Natural killer cell (primary cell): ENCODE measurements at places on chromosomes 16 and 17. TPM values are rescaled to one million over a fixed set of nuclear protein-coding genes. Genes with fewer than 3 reads are reported as not detected.

Gene METRNL
- total RNA-seq = 227 TPM

Gene MPO
- total RNA-seq = not detected

Gene DNAAF1
- 0.95 TPM for total RNA-seq

Gene CLEC3A
- not detected for total RNA-seq

Gene IL17C
- total RNA-seq = 3.0 TPM

- DNase-seq = no peak
Measured at GRCh38 chr16:86825631-86826030, 247.3 kb downstream of the FOXL1 start.

GRCh38 chr17:8116776-8117175 lies 1.5 kb downstream of the ALOXE3 start:
- peak; percentile 30 for DNase-seq

DNA sequence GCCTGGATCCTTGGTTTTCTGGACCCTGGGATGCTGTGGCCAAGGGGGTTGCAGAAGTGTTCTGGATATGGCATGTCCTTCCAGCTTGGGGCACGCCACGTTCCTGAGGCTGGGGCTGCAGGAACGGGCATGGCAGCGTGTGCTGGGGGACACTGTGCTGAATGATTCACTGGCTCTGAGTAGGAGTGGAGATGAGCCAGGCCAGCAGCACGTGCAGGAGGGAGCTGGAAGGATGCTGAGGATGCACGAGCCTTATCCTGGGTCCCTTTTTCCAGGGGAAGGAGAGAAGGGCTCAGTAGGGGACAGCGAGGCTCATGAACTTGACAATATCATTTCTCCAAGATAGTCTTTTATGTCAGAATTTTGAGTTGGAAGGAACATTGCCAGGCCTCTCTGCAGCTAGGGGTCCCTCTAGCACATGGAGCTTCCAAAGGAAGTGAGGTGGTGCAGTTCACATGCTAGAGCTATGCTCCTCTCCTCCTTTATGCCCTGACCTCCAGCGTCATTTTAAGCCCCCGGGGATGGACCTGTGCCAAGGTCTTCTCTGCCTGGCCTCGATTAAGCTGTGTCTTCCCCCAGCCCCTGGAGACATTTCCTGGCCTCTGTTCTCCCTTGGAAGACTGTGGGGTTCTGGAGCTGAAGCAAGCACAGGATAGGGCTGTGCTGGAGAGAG lies 125.9 kb downstream of the OR1D5 start:
- no peak for DNase-seq

GRCh38 chr17:45743626-45744326 lies 40.3 kb upstream of the CRHR1 start:
- DNase-seq = no peak

GRCh38 chr17:836151-836550 lies 54.0 kb downstream of the MRM3 start:
- no peak for DNase-seq

GRCh38 chr16:54397838-54398237 lies 111.3 kb upstream of the IRX3 start:
- DNase-seq = no peak

DNA sequence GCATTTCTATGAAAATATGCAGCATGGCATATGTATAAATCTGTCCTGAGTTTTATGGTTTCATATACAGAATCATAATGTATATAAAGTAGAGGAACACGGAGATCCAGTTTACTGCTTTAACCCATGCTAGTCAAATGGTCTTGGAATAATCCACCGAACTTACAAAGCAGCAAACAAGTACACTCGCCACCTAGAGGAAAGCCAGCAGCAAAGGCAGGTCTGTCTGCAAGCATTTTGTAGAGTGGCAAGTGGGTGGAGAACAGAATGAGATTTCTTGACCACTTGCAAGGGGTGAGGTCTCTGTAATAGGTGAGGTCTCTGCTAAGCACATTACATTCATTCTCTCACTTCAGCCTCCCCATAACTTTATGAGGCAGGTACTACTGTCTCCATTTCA lies 308.3 kb downstream of the CA10 start:
- DNase-seq = no peak

DNA sequence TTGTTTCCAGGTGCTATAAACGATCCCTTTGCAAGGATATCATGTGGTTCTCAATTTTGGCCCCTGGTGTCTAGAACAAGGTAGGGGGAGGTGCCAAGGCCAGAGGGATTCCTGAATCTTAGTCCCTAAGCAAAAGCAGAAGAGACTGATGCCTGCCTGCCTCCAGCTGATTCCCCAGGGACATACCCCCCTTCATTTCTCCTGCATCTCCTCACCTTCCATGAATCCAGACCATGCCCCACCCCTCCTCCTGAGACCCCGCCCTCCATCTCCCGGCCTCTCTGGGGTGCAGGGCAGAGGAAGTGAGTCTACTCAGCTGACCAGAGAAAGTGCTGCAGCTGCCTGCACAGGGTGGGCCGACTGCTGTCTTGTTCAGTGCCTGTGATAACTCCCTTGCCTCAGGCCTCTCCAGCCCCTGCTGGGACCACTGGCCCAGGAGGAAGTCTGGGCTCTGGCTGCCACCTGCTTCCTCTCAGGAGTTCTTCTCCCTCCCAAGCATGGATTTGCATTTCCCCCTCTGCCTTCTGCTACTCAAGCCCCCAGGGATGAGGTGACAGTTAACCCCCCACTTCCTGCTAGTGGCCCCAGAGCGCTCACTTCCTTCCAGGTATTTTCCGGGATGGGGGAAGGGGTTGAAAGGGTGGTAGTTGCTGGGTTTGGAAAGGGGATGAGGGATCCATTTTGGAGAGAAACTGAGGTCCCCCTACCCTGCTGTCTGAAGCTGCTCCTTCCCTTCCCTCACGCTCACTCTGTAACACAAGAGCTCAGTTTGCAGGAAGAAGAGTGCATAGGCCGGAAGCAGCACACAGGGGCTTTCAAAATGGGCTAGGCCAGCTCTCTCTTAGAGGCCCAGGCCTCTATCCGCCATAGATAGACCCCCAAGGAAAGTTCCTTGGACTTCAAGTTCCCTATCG lies 10.5 kb upstream of the TSPOAP1 start:
- DNase-seq = peak; percentile 47

DNA sequence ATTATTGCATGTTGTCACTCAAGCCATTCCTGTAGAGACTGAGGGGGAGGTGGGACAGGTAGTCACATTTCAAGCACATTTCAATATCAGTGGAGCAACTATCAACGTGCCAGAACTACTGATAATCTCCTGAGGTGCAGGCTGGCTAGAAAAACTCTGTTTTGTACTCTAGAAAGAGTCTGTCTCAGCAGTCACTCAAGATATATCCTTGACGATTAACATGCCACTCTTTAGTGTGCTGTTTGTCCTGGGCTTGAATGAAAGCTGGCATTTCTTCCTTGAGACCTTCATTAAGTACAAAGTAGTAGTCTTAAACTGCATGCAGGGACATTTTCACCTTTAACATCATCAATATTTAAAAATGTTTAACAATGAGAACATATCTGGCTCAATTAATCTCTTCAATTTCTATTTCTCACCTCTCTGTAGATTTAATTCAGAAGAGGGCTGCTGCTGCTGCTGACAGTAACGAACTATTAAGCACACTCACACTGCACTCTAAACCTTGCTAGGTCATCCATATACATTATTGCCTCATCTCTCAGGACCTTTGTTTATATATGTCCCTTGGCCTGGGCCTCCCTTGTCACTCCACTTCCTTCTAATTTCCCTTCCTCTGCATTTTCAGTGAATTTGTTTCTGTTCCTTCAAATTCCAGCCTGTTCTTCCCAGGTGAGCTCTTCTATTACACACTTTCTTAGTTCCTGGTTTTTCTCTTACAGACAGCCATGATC lies 412.0 kb downstream of the HAPSTR1 start:
- DNase-seq = no peak

DNA sequence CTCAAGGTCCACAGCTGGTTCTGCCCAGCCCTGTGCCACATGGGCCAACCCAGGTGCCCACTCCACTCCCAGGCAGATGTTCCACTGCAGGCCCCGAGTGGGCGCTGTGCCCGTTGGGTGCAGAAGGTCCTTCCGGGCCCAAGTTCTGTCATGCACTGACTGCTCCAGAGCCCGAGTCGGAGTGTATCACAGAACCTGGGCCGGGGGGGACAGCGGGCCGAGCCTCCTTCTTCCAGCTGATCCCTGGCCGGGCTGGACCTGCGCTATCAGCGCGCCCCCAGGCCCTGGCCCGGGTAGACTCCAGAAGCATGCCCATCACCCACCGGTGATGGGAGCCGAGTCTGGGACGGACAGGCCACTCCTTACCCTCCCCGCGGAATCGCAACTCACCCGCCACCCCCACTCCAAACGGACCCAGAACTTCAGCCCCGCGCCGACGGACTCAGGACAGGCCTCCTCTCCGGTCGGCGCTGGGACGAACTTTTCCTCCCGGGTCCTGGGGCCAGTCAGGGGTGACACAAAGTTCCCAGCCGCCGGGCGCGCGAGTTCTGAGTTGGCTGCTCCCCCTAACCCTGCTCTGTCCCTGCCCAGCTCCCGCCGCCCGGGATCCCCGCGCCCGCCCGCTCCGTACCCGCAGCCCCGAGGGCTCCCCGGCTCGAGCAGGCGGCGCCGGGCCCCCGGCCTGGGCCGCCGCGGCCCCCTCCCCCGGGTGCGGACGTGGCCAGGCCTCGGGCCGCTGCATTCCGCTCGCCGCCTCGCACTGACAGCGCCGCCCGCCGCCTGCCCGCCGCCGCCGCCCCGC lies at the start of gene COPZ2:
Gene COPZ2 (minus strand): TSS at position 762 of the 802 bp plus-strand sequence. CDS start 20 bp downstream, at position 742.
- peak; percentile 67 for DNase-seq

DNA sequence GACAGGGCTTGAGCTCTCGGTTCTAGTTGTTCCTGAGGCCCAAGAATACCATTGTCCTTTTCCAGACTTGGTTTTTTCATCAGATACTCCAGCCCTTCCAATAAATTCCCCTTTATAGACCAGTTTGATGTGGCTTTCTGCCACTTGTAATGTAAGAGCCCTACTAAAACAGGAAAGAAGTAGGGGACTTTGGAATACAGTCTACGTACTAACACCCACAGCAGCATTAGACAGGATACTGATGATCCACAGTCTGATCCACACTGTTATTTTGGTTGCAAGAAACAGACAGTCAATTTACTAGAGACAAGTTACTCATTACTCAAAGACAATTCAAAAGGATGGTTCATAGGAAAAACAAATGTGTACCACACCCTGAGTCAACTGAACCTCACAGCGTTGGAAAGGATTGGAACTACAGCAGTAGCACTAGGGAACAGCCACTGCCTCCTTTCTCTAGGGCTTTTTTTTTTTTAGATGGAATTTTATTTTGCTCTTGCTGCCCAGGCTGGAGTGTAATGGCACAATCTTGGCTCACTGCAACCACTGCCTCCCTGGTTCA lies 45.9 kb upstream of the MED13 start:
- no peak for DNase-seq

- DNase-seq = peak; percentile 53
Measured at GRCh38 chr17:45312477-45313420, 4.1 kb downstream of the MAP3K14 start.

DNA sequence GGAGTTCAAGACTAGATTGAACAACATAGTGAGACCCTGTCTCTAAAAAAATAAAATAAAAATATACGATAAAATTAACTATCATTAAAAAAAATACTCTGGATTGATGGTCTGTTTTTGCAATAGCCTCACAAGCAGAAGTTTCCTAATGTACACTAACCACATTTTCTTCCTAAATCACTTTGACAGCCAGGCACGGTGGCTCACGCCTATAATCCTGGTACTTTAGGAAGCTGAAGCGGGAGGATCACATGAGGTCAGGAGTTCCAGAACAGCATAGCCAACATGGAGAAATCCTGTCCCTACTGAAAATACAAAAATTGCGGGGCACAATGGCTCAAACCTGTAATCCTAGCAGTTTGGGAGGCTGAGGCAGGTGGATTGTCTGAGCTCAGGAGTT lies 64.7 kb downstream of the HELZ start:
- no peak for DNase-seq

DNA sequence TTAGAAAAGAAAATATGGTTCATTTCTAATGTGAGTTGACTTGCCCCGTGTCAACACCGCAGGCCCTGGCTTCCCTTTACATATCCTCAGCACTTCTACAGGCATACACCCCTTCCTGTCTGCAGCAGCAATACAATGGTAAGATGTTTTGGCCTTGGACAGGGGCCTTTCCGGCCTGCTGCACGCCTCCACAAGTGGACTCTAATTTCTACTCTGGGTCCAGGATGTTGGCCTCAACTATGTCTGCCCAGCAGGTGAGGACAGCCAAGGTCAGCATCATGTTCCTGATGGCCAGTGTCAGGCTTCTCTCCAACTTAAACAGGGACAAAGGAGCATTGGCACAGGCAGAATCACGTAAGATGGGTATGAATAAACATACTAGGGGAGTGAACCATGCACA lies 11.0 kb downstream of the C17orf67 start:
- no peak for DNase-seq

DNA sequence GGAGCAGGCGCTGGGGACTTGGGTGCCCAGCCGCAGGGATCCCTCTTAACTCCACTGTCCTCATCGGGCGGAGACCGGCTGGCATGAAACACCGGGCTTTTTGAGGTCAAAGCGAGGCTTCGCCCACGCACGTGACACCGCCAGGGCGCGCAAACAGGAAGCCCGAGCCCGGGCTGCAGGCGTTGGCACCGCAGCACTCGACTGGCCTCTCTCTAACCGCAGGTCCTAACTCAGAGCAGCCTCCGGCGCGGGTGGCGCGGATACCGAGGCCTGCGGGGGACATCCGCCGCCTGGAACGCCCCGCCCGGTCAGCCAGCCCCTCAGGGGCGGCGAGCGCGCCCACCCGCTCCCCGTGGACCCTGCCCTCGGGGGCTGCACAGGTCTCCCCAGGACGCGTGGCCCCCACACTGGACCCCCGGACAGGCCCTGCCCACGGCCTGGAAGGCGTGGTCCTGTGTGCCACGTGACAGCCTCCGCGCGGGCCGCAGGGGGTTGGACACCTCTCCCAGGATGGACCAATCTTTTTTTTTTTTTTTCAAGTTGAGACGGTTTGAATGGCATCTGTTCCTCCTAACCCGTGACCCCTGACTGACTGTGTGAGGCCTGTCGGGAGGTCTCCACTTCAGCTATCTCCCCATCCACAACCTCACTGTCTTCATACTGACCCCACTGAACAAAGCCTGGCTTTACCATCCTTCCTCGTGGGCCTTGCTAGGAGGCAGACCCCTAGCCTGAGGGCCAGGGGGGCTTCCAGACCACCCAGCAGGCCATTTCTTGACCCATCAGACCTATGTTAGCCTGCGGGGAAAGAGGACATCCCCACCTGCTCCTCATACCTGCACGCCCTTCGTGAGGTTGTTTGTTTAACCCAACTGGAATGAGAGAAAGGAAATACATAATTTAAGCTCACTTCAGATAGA lies 8.4 kb upstream of the SLC47A2 start:
- DNase-seq = peak; percentile 51

- no peak for DNase-seq
Measured at GRCh38 chr16:29011112-29011511, 26.3 kb downstream of the LAT start.

DNA sequence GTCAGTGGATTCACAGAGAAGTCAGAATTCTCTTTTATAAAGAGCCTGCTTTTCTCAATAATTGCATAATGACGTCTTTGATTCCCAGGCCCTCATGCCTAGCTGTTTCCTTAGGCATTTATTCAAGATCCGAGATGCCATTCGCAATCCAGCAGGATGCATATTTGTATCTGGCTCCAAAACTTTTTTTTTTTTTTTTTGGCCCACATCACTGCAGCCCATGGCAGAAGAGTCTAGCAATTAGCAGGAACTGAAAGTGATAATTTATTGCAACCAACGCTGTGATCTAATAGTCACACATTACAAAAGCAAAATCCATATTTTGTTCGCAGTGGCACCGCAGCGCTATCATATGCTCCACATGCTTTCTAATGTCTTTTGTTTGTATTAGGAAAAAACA lies 503.4 kb downstream of the MAF start:
- DNase-seq = no peak
